ENCODE measurements at places on chromosomes 1 and 21.
A peak's percentile ranks its signal among the peaks of the same experiment; 100 is the strongest.

- DNase-seq, result no peak
Measured at GRCh38 chr1:29202053-29202452, 20.4 kb upstream of the SRSF4 start.

GRCh38 chr1:5342172-5342571 is 650.1 kb downstream of the NPHP4 start:
- DNase-seq, result no peak

- no peak for DNase-seq
Measured at GRCh38 chr1:43329995-43330751, 7.4 kb upstream of the MPL start.

GRCh38 chr1:36126797-36127500 is 1.9 kb upstream of the COL8A2 start:
- DNase-seq, result no peak

DNA sequence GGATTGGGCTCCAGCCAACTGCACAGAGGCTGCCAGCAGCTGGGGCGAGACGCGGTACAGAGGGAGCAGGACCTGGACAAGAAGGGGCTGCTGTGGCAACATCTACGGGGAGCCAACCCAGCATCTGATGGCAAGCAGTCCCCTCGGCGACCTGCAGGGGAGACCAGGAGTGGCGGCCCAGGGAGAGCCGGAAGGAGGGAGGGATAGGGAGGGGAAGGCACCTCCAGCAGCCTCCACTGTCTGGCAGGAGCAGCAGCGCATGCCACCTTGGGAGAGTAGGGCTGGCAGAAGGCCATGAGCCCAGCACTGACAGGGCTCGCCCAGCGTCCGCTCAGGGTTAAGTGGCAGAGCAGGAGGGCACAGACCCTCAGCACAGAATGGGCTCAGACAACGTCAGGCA is 17.3 kb downstream of the CHD5 start:
- DNase-seq, result no peak

DNA sequence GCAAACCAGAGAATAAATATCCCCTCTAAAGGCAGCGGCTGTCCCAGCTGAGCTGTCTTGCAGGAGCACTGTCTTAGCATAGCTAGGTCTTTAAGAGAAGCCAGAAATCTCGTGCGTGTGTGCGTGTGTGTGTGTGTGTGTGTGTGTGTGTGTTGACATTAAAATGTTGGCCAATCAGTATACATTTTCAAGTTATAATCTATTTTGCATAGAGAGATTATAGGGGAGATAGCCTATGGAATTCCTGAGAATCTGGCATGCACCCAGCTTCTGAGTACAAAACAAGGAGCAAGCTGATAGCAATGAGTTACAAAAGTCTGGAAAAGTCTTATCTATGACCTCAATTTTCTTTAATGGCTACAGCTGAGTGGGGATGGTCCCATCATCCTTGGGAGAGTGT is 17.7 kb downstream of the METTL13 start:
- no peak for DNase-seq

DNA sequence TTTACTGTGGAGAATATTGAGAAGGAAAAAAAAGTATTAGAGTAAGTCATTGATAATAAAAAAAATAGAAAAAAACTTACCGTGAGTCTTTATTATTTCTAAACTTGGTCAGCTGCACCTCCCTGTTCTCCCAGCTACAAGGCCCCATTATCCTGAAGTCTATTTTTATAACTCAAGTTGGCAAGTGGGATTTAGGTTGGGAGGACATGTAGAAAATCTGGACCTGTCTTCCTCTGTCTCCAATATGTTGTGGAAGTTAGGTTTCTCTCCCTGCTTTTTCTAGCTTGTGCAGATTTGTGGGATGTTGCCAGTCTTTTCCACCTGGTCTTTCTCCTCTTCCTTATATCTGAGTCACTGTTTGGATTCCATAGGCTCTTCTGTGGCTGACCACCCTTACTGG is 361.4 kb downstream of the HLX start:
- DNase-seq, result no peak

DNA sequence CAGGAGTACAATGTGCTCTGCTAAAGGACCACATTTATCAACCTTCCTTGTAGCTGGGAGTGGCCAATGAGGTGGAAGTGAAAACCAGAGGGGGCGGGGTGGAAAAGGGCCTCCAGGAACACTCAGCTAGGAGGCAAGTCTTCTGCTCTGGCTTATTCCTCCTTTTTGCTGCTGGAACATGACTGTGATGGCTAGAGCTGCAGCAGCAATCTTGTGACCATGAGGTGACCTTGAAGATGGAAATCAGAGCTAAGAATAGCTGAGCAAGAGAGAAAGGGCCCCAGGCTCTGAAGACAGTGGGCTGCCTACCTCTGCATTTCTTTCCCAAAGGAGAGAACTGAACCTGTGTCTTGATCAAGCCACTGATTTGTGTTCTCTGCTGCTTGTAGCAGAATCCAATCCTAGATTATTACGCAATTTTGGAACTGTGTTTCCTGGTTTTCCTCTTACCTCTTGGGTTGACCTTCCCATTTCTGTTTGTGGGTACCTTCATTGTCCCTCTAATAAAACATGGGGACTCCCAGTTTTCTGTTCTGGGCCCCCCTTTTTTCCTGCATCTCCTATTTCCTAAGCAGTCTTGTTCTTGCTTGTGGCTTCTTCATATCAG is 36.4 kb upstream of the WNT4 start:
- DNase-seq, result no peak

DNA sequence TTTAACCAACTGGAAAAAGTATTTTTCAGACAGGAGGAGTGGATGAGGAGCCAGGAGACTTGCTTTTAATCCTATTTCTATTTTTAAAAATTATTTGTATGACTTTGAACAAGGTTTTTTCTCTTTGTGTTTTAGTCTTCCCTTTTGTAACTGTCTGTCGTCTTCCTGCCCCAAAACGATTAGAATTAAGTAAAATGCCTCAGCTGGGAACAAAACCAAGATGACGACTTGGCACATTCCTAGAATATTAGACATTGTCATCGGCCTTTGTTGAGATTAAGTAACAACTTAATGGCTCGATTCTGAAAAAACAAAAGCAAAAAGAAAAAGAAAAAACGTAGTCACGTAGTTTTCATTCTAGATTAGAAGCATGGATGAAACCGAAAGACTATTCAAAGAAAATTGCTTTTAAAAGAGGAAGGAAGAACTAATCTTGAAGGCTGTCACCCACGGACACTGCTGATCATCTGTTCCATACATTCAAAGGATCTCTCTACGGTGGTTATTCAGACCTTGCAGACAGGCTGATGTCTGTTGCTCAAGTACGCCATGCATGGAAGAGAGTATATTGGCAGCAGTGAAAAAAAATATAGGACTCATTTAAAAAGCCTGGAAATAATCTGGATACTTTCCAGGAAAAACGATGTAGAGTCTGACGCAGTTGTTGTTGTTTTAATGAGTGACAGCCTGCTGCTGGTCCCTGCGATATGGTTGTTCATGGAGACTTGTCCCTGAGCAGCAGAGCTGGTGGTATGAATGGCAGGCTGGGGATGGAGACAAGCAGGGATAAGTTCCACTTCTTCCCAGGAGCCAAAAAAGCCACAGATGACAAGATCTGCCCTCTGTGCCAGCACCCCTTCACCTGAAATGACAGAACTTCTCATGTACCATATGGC is 16.8 kb downstream of the GNG4 start:
- no peak for DNase-seq

- peak; percentile 89 for DNase-seq
Measured at GRCh38 chr1:31815752-31816500, at the start of gene SPOCD1. Gene SPOCD1 (minus strand): TSS chr1:31816022. CDS start chr1:31815333, 689 bp downstream.

- peak; percentile 84 for DNase-seq
Measured at GRCh38 chr1:155000726-155001424, 1.7 kb upstream of the ZBTB7B start.

DNA sequence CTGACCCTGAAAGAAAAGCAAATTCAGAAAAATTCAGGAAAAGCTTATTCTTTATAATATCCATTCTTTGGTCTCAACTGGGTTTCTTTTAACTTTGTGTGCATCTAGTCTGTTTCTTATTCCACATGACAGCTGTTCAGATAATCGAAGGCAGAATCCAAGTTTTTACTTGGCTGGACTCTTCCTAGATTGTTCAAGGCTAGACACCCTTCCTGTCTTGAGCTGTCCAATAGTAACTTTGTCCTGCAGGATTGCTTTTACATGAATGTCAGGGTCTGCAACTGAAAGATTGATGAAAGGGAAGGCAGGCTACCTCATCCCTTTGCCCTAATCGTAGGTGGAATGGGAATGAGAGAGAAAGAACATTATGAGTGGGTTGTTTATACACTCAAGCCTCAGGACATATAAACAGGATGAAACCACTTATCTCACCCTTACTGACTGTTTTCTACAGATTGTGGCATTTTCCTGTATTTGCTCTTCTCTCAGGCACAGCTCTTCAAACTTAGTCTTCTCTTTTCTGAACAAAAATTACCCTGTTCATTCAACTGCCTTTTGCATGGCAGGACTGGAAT is 76.9 kb downstream of the LEPR start:
- DNase-seq, result no peak

DNA sequence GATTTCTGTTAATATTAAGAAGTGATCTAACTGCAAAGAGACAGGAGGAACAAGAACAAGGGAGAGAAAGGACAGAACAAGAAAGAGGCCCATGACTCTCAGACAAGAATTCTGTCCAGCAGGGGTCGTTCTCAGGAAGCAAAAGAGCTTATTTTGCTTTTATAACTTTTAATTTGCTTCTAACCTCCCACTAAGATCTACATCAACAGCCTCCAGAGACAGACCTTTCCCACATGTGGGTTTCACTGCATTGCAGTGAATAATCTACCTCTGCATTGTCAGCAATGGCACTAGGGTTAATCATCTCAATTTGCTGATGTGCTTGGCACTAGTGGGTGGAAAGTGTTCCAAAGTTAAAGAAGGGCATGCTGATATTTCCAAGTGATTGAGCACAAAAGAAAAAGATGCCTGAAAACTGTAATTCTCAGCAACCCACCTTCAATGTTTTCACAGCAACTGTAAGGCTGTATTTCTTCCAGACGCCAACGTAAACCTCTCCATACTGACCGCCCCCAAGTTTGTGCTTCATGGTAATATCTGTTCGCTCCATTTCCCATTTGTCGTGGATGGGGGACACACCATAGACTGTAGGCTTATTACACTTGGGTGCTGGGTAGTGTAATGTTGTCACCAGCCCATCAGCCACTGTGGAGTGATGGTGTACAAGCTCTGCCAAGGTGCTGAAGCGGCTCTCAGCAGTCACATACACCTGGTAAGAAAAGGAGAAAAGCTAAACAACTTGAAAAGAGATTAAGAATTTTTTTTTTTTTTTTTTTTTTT is 39.5 kb downstream of the TOR3A start:
- peak; percentile 59 for DNase-seq

- DNase-seq, result no peak
Measured at GRCh38 chr1:172298141-172298540, 122.3 kb upstream of the C1orf105 start.

DNA sequence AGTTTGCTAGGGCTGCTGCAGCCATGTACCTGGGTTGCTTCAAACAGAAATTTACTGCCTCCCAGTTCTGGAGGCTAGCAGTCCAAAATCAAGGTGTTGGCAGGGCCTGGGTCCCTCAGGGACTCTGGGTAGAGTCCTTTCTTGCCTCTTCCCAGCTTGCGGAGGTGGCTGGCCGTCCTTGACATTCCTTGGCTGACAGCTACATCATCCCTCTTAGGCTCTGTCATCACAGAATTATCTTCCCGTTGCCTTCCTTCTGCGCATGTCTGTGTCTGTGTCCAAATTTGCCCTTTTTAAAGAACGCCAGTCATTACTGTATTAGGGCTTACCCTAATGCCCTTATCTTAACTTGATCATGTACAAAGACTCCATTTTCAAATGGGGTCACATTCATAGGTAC is 37.6 kb upstream of the PGBD5 start:
- no peak for DNase-seq

GRCh38 chr1:170503665-170504064 is 28.3 kb upstream of the GORAB start:
- DNase-seq, result no peak

DNA sequence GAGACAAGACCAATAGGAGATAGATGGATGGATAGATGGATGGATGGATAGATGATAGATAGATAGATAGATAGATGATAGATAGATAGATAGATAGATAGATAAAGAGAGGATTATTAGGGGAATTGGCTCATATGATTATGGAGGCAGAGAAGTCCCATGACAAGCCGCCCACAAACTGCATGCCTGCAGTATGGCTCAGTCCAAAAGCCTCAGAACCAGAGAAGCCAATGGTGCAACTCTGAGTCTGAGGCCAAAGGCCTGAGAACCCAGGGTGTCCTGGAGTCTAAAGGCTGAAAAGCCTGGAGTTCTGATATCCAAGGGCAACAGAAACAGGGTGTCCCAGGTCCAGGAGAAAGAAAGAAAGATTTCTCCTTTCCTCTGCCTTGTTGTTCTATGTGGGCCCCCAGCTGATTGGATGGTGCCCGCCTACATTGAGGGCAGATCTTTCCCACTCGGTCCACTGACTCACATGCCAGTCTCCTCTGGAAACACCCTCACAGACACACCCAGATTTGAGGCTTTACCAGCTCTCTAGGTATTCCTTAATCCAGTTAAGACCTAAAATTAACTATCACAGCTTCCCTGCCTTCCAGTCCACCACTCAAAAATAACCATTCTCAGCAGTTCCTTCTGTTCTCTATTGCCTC is 39.6 kb upstream of the IRF2BP2 start:
- DNase-seq, result no peak

- no peak for DNase-seq
Measured at GRCh38 chr1:56572334-56573050, 6.9 kb downstream of the PLPP3 start.

GRCh38 chr21:46397211-46397905 is 61.3 kb upstream of the DIP2A start:
- DNase-seq, result no peak

DNA sequence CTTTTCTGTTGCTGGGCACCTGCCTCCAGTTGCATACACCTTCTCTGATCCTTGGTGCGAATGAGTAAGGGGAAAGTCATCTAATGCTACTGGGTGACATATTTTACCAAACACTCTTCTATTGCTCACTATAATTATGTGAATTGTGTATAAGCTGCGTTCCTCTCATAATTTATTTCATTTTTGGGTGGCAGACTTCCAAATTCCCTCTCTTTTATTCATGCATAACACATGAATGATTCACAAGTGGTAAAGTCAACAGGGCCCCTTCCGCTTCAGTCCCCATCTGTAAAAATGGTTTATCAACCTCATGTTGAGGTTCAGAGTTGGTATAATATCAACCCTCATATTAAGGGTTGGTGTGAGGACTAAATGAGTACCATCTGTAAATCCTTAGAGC is 3.2 kb upstream of the QSOX1 start:
- DNase-seq, result no peak

DNA sequence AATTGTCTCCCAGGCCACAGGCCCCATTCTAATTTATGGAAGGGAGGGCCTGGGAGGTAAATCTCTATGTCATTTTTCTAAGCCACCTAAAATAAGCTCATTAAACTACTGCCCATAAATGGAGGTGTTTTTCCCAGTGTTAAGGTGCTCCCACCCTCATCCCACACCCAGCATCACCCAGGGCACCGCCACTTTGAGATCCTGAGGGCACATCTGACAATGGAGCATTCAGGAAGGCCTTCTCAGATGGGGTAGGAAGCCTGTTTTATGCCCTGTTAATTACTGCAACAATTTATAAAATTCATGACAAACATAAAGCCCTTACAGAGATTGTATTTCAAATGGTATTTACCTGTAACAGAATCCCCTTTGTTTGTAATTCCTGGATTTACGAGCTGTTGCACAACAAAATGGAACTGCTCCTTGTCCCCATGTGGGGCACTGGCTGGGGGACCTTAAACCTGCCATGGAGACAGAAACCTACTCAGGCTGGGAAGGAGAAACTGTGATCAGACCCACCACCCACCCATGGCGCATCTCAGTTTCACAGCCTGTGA is 319.5 kb upstream of the USP24 start:
- DNase-seq, result no peak

- no peak for DNase-seq
Measured at GRCh38 chr1:247212012-247212411, 40.2 kb upstream of the ZNF124 start.

GRCh38 chr1:3869751-3870301 is 12.6 kb downstream of the DFFB start:
- no peak for DNase-seq

All from activated CD8-positive, alpha-beta T cell treated with anti-CD3 and anti-CD28 coated beads, Interleukin-2, amount 10 ng/mL, durations not matched to agents 7 days and 5 days (primary cell).